ENCODE measurements at places on chromosomes 3 and 15. TPM values are rescaled to one million over a fixed set of nuclear protein-coding genes. Genes with fewer than 3 reads are reported as not detected.

CCDC39 gene
- not detected for total RNA-seq

FAM174B gene
- 7.6 TPM for total RNA-seq

DAZL gene
- not detected for total RNA-seq

HACL1 gene
- 27.7 TPM for total RNA-seq

CCRL2 gene
- total RNA-seq: 0.18 TPM

AGTR1 gene
- 0.40 TPM for total RNA-seq

ACTR8 gene
- 17.5 TPM for total RNA-seq

Measured in A549 treated with CORT108297 at 1 μM for 4 hours (cell line).